Activated naive CD8-positive, alpha-beta T cell treated with anti-CD3 and anti-CD28 coated beads for 36 hours (primary cell): ENCODE measurements at places on chromosomes 2 and 18. TPM values are rescaled to one million over a fixed set of nuclear protein-coding genes. Genes with fewer than 3 reads are reported as not detected.
A peak's percentile ranks its signal among the peaks of the same experiment; 100 is the strongest.

- DNase-seq, result no peak
These were observed 927.3 kb upstream of the ACVR2A start for GRCh38 chr2:146917431-146918042.

DNA sequence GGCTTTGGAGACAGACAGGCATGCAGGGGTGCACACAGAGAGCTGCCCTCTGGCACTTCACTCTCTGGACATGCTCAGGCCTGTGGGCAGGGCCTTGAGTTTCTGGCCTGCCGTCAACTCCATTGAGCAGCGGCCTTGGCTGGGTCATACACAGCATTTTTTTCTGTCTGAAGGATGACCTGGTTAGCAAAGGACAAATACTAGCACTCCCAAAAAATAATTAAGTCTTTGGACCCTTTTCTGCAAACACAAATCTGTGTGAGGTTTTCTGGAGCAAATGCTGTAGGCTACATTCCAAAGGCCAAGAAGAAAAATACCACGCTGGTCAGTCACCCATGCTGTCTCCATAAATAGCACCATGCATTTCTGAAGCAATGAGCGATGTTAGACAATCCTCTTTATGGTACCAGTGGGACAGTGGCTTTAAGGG is 124.7 kb upstream of the CTAGE1 start:
- DNase-seq, result no peak

- no peak for DNase-seq
These were observed 8.7 kb upstream of the ADGRF3 start for GRCh38 chr2:26355038-26355995.

GRCh38 chr18:29164020-29164706 is 987.2 kb upstream of the CDH2 start:
- DNase-seq, result no peak

- DNase-seq, result no peak
These were observed 33.3 kb downstream of the TMEM37 start for GRCh38 chr2:119464981-119465380.

DNA sequence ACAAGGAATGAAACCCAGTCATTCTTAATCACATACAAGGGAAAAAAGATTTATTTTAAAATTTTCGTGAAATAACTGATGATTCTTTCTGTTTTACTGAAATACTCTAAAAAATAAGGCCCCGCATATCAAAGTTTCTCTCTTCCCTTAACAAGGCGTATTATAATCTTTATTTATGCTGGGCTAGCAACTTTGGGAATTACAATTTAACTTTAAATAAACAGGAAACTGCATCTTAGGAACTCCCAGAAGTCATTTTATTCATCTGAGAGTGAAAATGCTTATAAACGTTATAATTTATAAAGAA is 166.7 kb downstream of the TCF4 start:
- DNase-seq, result no peak

DNA sequence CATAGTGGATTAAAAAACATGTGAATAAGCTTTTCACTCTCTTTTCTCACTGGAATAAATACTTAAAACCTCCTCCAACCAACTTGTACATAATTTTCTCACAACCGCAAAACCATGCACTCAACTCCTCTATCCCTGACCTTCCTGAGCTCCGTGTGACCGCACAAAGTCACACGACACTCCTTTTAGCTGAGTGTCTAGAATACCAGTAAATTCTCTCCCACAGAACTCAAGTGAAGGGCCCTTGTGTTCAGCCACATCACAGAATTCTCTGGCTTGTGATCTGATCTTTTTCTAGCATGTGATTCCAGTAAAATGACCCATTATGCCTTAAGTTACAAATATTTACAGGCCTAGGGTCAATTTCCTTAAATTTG is 91.2 kb upstream of the ARL4C start:
- no peak for DNase-seq

DNA sequence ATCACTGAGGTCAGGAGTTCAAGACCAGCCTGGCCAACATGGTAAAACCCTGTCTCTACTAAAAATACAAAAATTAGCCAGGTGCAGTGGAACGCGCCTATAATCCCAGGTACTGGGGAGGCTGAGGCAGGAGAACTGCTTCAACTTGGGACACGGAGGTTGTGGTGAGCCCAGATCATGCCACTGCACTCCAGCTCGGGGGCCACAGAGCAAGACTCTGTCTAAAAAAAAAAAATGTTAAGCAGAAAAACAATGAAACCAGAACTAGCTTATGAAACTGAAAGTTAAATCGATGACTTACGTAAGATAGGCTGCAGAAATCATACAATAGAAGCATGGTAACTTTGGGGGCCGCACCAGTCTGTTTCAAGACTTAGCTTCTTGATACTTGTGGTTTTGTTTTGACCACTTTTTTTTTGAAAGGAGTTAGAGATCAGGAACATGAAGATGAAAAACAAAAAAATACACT is 6.2 kb upstream of the GPR155 start:
- peak; percentile 57 for DNase-seq

The CTNNA2 gene
- total RNA-seq, result not detected

The RIOK3 gene
- total RNA-seq, result 61.0 TPM

The HAAO gene
- 0.33 TPM for total RNA-seq

The HOXD1 gene
- total RNA-seq, result not detected

The CCDC74A gene
- 7.1 TPM for total RNA-seq

The GCG gene
- total RNA-seq, result not detected
